ENCODE measurements at places on chromosomes 7 and 10.

DNA sequence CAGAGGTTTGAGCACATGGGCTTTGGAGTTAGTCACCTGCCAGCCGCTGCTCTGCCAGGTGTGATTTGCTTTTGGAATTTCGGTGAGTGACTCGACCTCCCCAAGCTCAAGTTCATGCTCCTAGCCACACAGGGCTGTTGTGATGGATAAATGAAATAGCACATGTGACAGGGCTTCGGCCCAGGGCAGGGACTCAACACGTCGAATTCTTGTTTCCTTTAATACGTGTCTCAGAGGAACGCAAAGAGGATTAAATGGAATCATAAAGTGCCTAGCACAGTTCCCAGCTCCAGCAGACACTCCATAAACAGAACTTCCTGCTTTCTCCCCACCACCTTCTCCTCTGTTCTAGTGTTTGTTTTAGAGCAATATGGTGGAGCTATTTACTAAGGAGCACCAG, 88.3 kb upstream of the CHST15 start:
- DNase-seq = no peak

DNA sequence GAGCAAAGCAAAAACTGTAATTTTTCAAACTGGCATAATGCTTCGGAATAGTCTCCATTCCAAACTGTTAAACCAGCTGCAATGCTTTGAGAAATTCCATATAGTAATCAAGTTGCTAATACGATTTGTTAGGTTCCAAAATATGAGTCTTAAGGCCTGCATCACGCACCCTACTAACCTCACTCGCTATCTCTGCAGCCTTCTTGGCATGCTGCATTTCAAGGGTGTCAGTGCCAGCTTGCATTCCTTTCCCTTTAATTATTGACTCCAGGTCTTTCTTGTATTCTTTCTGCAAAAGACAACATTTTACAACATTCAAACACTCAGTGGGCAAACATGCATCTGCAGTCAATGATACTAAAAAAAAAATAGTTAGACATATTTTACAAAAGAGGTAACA, 61.8 kb downstream of the NEBL start:
- peak; percentile 6 for DNase-seq

GRCh38 chr7:123581162-123581459, 20.5 kb upstream of the ASB15 start:
- no peak for DNase-seq

DNA sequence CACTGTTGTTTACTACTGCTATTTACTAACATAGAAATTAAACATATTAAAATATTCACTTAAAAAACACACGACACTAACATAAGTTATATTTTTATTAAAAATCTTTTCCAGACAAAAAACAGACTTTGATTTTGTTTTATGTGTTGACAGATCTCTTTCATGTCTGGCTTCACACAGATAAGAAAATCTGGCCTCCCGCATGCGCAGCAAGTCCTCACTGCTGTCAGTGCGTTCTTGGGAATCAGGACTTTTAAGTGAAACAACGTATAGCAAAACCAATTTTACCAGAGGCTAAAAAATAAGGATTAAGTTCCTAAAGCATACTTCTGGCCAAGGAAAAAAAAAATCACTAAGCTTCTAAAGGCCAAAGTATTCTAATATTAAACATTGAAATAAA, 1.2 kb upstream of the IDI1 start:
- no peak for DNase-seq

DNA sequence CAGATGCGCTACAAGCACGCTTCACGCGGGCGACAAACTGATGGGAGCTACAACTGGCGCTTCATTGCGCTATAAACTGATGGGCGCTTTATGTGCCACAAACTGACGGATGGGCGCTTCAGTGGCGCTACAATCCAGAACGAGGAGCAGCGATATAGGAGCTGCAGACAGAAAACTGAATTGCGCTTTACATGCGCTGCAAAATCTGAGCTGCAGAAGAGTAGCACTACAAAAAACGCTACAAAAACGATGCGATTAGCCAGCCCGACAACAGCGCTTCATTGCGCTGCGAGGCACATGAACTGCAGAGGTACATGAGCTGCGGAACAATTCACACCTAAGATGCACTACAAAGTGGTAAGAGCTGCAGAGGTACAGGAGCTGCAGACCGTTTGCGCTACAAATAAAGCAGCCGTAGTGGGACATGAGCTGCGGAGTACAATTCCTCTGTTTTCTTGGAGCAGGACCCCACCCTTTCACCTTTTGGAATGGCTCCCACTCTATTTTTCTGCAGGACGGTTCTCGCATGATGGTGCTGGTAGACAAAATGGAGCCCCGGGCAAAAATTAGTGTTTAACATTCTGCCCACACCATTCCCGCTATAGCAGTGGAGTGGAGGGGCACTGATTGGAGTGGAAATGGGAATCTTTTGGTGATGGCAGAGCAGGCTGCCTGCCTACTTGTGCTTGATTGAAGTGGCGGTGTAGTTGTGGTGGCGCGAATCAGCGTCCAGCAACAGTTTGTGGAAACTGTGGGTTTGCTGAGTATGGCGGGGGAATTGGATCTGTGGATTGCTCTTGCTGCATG, 1.2 kb upstream of the SGCE start:
- peak; percentile 26 for DNase-seq

DNA sequence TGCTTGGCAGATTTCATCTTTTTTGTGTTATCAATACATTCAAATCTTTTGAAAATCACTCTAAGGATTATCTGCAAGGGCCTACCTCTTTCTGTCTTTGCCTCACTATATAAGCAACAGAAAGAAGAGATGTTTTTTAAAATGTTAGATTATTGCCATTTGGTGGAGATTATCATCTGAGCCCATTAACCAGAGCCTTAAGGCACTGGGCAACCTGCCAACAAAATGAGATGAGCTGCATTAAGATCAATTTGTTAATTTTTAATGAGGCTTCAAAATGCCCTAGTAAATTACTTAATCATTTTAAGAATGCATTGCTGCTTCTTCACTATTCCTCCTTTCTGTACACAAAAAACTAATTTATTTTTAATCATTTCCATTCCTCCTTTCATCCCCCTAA, 314.1 kb downstream of the SNX13 start:
- no peak for DNase-seq

DNA sequence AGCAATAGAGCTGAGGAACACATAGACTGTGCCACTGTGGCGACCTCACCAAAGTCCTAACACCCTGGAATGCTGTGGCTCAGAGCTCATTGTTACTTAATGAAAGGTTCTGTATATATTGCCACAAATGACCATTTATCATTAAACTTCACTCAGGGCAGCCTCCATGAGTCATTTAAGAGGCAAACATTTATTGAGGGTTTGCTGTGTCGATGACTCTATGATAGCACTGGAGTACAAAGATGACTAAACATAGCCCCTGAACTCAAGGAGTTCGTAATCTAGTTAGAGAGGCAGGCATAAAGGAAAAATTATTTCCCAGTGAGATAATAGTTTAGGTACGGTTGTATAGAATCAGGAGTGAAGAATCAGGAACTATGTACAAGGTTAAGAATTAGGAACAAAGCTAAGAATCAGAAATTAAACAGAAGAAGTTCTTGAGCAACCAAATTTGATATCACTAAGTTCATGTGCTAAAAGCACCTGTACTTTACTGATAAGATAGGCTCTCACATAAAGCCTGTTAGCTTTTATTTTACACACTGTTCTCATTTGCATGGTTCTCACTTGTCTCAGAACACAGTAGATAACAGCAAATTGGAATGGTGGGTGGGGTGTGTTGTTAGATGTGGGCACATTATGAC, 7.9 kb downstream of the ENTPD7 start:
- peak; percentile 97 for DNase-seq

Data from renal cortical epithelial cell (primary cell).